HFFc6 (cell line): ENCODE measurements at places on chromosomes 12 and 14. TPM values are rescaled to one million over a fixed set of nuclear protein-coding genes. Genes with fewer than 3 reads are reported as not detected.

Gene SBNO1
- 34.9 to 41.5 TPM (median 37.4 TPM) in 3 replicates for total RNA-seq

Gene KLHDC1
- 0.97 to 1.4 TPM (median 1.1 TPM) in 3 replicates for total RNA-seq

Gene PTHLH
- total RNA-seq: 0.83 to 1.0 TPM (median 0.84 TPM) in 3 replicates

Gene SLC7A7
- 0.71 to 1.5 TPM (median 1.1 TPM) in 3 replicates for total RNA-seq

DNA sequence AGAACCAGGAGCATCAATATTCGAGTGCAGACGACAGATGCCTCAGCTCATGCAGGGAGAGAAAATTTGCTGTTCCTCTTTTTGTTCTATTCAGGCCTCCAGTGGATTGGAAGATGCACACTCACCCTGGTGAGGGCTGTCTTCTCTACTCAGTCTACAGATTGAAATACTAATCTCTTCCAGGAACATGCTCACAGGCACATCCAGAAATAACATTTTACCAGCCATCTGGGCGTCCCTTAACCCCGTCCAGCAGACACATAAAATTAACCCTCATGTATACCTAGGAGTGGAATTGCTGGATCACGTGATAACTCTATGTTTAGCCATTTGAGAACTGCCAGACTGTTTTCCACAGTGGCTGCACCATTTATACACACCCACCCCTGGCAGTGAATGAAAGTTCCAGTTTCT is 4.5 kb upstream of the OAS2 start:
- peaks cover 2% of the 10 kb centered on the region for H3K27me3 ChIP-seq
- H3K4me3 ChIP-seq: no peak overlapping the region
- H3K4me1 ChIP-seq: peaks cover 6% of the 10 kb centered on the region
- H3K36me3 ChIP-seq: no peaks in the 10 kb centered on the region
- H3K27ac ChIP-seq: no peak overlapping the region
- no peak for DNase-seq

DNA sequence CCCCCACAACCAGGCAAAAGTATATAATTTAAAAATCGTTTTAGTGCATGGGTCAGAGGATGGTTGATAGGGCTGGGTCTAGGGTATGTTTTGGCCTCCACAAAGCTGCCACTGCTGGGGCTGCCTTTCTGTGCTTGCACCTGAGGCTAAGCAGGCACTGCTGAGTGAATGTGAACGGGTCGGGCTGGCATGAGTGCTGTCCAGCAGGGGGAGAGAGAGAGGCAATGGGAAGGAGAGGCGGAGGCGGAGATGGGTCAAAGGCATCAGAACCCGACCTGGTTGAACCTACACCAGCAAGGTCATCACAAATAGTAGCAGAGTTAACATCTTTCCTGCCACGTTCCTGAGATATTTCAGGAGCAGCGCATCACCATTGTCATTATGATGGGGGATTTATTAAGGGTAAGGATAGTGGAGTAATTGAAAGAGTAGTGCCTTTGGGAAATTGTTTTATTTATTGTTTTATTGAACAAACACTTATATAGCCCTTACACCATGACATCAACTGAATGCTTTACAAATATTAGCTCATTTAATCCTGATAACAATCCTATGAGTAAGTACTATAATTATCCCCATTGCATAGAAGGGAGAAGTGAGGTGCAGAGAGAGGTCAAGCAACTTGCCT is 5.8 kb upstream of the NRXN3 start:
- H3K4me1 ChIP-seq: no peaks in the 10 kb centered on the region
- peaks cover 3% of the 10 kb centered on the region; the same call in 1 of the 2 replicates for H3K27me3 ChIP-seq
- no peak overlapping the region for H3K4me3 ChIP-seq
- H3K27ac ChIP-seq: no peak overlapping the region
